Stimulated activated CD4-positive, alpha-beta T cell treated with anti-CD3 and anti-CD28 coated beads, Interleukin-1b, Interleukin-23, amount 100 ng/mL, for 1 hour (primary cell): ENCODE measurements at places on chromosomes 6 and 20.
A peak's percentile ranks its signal among the peaks of the same experiment; 100 is the strongest.

- DNase-seq: no peak
Measured at GRCh38 chr6:154848580-154848979, 115.4 kb downstream of the SCAF8 start.

GRCh38 chr20:41047975-41048305 is 19.3 kb downstream of the TOP1 start:
- no peak for DNase-seq

- DNase-seq: no peak
Measured at GRCh38 chr6:17240803-17241500, 40.2 kb upstream of the RBM24 start.

GRCh38 chr20:20358801-20359200 is 9.1 kb upstream of the INSM1 start:
- DNase-seq: no peak

DNA sequence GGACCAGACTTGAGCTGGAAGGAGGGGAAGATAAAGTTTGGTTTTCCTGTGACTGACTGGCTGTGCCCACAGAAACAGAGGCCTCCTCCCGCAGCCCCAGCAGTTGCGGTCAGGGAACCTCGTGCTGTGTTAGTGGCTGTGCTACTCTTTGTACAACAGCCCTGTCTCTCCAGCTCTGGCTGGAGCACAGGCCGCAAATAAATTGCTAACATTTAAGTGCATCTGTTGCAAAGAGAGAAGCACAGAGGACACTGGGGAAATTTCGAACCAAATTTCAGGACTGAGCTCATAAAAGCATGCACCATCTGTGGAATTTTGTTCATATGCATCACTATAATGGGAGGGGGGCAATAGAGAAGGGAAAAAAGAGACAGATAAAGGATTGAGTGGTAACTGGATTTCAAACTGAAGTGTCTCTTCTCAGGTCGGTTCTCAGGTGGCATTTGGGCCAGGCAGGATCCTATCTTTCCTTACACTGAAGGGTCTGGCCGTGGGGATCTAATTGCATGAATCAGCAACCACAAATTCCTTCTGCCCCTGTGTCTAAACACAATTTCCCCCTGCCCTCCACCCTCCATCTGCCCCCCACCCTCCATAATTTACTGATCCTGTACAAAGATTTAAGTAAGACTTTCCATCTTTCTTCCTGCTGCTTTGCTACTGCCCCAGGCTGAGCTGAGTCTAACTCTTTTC is 88.9 kb upstream of the ATXN1 start:
- DNase-seq: no peak

DNA sequence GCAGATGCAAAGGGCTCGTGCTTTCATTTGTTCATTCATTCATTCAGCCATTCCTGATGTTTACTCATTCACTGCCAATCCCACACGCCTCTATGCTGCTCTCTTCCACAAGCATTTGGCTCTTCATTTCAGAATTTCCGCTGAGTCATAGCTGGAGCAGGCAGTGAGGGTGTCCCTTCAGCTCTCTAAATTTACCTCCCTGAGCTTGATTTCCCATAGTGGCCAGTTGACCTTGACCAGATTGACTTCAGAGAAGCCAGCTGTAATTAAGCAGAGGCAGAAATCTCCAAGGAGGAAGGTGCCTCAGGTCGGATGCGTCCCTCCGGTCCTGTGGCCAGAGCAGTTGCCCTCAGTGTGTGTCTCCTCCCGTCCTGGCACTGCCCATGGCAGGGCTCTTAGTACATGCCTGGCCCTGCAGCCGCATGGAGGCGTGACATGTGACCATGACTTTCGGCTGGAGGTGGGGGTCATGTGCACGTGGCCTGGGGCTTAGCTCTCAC is 267.2 kb upstream of the ECI2 start:
- DNase-seq: no peak

DNA sequence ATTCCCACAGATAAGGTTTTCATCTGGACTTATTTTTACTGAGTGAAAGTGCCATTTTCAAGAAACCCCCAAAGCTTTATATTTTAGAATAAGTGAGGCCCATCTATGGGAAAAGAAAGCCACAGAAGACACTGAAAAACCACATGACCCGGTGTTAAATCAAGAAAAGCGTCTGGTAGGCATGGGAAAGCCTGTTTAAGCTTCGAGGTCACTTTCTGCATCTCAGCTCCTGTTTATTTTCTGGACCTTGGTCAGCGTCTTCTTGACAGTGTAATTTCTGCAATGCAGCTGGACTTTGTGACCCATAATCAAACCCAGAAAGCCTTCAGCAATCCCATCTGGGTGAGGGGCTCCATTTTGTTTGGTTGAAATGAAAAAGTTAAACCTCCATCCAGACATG is 59.6 kb upstream of the NEDD9 start:
- DNase-seq: no peak

- DNase-seq: peak; percentile 39
Measured at GRCh38 chr6:42901538-42901957, 14.3 kb upstream of the PTCRA start.

GRCh38 chr6:72619883-72620696 is 1.8 kb upstream of the KCNQ5 start:
- no peak for DNase-seq

- no peak for DNase-seq
Measured at GRCh38 chr6:11772109-11772825, 6.3 kb downstream of the ADTRP start.

DNA sequence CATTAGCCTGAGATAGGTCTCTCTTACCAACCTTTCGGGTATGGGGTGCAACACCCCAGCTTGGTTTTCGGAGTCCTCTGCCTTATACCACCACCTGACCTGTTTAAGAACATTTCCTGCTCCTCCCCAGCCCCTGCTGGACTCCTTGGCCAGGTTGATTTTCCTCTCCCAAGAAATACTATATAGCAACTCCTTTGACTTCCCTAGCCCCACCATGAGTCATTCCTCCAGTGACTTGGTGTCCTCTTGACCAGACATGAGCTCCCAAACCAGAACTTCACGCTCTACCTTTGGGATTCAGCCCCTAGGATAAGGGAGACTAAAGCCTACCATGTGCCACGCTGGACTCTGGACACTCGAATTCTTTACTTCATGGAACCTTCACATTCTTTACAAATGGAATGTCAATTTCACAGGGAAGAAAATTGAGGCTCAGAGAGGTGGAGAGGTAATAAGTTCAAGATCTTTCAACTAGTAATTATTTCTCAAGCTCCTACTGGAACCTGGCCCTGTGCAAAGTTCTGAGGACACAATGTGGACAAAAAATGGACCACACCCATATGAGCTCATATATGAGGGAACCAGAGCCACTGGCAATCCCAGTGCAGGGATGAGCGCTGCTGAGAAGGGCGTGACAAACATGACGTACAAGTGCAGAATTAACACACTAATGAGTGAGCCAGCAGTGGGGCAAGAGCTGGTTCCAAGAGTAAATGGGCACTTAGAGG is 48.2 kb downstream of the SIRPA start:
- DNase-seq: no peak

GRCh38 chr6:147497472-147497871 is 11.0 kb upstream of the SAMD5 start:
- no peak for DNase-seq

DNA sequence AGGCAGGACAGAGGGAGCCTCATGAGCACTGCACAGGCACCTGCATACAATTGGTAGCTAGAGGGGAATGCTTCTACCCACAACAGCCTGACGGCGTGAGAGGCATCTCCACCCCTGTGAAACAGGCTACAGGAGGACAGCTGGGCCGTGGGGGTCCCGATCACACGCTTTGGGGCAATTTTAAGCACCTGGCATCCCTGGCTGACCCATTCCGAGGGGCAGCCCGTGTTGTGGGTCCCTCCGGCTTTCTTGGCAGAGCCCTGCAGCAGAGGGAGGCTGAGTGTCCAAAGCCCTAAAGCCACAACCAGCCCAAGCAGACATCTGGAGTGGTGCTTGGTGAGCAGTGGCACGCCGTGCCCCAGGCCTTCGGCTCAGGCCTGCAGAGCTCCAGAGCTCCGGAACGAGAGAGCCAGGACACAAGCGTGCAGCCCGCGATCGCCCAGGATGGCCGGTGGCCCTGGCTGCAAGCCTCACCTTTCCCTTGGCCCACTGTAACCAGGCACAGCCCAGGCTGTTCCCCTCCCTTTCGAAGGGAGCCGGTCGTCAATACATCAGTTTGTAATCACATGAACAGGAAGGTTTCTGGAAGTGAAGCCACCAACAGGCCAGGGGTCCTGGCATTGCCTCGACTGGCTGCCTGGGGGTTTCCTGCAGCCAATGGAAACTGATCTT is 81.4 kb downstream of the DLL1 start:
- no peak for DNase-seq

GRCh38 chr6:15342114-15342513 is 96.2 kb downstream of the JARID2 start:
- no peak for DNase-seq

GRCh38 chr6:16840291-16840690 is 79.0 kb upstream of the ATXN1 start:
- DNase-seq: no peak

GRCh38 chr6:116941727-116942126 is 64.7 kb downstream of the RFX6 start:
- DNase-seq: no peak

DNA sequence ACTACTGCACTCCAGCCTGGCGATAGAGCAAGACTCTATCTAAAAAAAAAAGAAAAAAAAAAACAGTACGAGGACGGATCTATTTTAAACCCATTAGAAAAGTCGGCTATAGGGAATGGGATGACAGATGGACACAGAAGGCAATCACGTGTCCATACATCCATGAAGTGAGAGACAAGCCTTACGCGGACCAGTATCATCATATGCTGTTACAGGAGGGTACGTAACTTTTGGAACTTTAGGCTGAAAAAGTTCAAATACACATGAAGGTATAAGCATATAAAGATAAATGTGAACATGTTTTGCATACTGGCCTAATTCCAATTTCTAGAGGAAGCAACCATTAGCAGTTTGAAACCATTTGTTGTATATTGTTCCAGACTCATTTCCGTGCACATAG is 109.8 kb upstream of the EXOC2 start:
- DNase-seq: no peak

GRCh38 chr6:32627831-32628230 is 9.4 kb upstream of the HLA-DQA1 start:
- no peak for DNase-seq

GRCh38 chr6:155328539-155329459 is 14.5 kb upstream of the TFB1M start:
- DNase-seq: no peak

GRCh38 chr6:47426524-47427302 is 50.9 kb upstream of the CD2AP start:
- DNase-seq: no peak

- no peak for DNase-seq
Measured at GRCh38 chr6:54135665-54136369, 24.6 kb downstream of the MLIP start.

GRCh38 chr6:40472353-40472752 is 114.8 kb downstream of the LRFN2 start:
- no peak for DNase-seq

GRCh38 chr6:106764353-106764980 is 135.1 kb downstream of the QRSL1 start:
- no peak for DNase-seq
